ENCODE measurements at places on chromosomes 1 and 21. TPM values are rescaled to one million over a fixed set of nuclear protein-coding genes. Genes with fewer than 3 reads are reported as not detected.

The IVNS1ABP gene
- 268 TPM for total RNA-seq

The TCEANC2 gene
- 11.8 TPM for total RNA-seq

The RUNX1 gene
- total RNA-seq, result 58.5 TPM

The TSTD1 gene
- 40.8 TPM for total RNA-seq

The TCHHL1 gene
- not detected for total RNA-seq

The DRAM2 gene
- 27.6 TPM for total RNA-seq

The ERG gene
- total RNA-seq, result not detected

The INSRR gene
- 0.63 TPM for total RNA-seq

The SLC45A3 gene
- 0.27 TPM for total RNA-seq

The MYOCOS gene
- 0.29 TPM for total RNA-seq

The CPTP gene
- total RNA-seq, result 20.4 TPM

The RGS4 gene
- total RNA-seq, result not detected

The UTS2 gene
- not detected for total RNA-seq

The SH3D21 gene
- 7.2 TPM for total RNA-seq
